ENCODE measurements at places on chromosomes 6 and 20.
A peak's percentile ranks its signal among the peaks of the same experiment; 100 is the strongest.

DNA sequence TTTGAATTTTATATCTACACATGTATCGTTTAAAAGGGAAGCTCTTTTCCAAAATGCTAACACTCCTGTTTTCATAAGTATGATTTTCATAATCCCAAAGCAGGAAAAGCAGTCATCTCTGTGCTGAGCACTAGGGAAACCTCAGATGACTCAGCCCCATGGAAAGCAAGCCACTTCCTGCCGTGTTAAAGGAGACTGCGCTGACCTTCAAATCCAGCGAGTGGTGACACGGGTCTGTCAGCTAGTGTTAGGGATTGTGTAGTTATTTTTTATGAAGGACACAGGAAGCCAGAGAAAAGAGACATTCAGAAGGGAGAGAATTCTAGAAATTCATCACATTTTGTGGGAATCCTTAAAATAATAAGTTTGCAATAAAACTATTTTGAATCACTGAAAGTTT is 57.0 kb upstream of the CD93 start:
- DNase-seq = peak; percentile 55

GRCh38 chr20:43681991-43682410 is 15.1 kb downstream of the MYBL2 start:
- no peak for DNase-seq

GRCh38 chr6:48135323-48136084 is 24.5 kb upstream of the PTCHD4 start:
- DNase-seq = no peak

GRCh38 chr20:25148181-25148981 is 47.1 kb upstream of the ENTPD6 start:
- DNase-seq = peak; percentile 4

DNA sequence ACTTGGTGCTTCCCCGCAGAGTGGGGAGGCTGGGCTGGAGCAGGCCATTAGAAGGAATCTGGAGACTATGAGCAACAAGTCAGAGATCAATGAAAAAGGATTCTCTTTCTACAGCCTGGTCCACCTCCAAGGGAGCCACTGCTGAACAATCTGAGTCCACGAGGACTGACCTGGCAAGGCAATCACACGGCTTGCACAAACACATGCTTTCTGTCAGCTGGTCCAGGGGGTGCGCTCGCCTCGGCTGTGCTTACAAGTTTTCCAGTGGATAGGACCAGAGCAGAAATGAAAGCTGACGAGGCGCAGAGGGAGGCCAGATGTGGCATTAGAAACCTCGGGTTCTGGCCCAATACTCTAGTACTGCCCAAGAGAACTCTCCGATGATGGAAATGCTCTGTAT is 18.1 kb downstream of the KCNK5 start:
- no peak for DNase-seq

DNA sequence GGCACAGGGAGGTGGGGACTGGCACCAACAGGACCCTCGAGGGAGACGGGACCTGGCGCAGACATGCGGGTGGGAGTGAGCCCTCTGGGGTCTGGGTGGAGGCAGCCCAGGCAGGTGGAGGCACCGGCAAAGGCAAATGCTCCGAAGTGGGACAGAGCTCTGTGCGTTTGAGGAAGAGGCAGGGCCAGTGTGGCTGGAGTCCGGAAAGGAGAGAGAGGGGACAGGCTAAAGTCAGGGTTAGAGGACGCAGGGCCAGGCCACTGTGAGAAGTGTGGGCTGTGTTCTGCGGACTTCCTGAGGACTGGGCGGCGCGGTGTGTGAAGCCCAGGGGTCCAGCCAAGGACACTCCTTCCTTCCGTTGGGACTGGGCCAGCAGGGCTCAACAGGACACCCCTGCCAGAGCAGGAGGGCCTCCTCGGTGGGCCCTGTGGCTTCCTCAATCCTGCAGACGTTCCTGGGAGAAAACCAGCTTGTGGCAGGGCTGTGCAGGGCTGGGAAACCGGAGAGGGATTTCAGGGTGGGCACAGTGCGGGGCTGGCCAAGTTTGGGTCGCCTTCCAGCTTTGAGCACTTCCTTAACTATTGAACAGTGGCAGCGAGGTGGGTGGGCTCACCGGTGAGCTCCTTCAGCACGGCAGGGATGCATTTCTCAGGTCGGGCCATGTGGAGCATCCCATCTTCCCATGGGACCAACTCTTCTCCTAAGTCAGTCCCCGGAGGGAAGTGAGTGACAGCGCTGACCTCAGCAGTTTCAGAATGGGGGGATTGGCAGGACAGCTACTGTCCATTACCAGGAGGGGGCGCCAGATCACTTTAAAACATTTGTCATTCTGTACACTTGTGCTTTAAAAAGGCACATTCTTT is 22.5 kb downstream of the MOCS3 start:
- DNase-seq = peak; percentile 75

- DNase-seq = no peak
Measured at GRCh38 chr6:9025228-9025627, 589.9 kb upstream of the SLC35B3 start.

- DNase-seq = peak; percentile 32
Measured at GRCh38 chr6:6927521-6928361, 180.0 kb upstream of the RREB1 start.

DNA sequence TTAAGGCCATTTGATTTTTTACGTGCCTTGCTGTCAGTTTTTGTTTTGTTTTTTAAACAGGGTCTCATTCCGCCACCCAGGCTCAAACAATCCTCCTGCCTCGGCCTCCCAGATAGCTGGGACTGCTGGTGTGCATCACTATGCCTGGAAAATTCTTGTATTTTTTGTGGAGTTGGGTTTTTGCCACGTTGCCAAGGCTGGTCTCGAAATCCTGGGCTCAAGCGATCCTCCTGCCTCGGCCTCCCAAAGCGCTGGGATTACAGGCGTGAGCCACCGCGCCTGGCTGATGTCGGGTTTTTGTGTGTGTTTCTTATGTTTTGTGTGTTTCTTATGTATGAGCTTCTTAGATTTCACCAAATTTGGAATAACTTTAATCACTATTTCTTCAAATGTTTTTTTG is 104.8 kb downstream of the TAF4 start:
- DNase-seq = no peak

DNA sequence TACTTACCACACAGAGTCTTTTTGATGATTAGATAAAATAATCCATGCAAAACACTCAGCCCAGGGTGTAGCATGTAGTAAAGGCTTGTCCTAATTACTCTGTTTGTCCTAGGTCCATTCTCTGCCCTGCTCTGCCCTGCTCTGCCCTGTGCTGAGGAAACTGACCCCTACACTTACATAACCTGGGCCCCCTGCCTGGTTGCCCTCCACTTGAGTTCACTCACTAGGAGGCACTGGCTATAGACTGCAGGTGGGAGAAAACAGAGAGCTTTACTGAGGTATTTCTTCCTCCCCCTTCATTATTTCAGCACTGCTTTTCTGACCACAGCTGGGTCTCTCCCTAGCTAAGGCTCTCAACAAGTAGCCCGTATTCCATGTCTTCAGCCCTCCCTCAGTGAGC is 70.9 kb upstream of the TBX18 start:
- DNase-seq = no peak
